ENCODE measurements at places on chromosomes 4 and X. TPM values are rescaled to one million over a fixed set of nuclear protein-coding genes. Genes with fewer than 3 reads are reported as not detected.

Gene ADGRG2
- not detected for total RNA-seq

Gene PCDH7
- 1.2 TPM for total RNA-seq

Gene CLOCK
- 15.8 TPM for total RNA-seq

Gene QDPR
- total RNA-seq: 31.5 TPM

Gene RAB33A
- not detected for total RNA-seq

Gene NHS
- total RNA-seq: 5.4 TPM

Gene PDGFRA
- not detected for total RNA-seq

Data from HT1080 (cell line).